CD8-positive, alpha-beta memory T cell (primary cell): ENCODE measurements at places on chromosomes 7 and 10. TPM values are rescaled to one million over a fixed set of nuclear protein-coding genes. Genes with fewer than 3 reads are reported as not detected.

DNA sequence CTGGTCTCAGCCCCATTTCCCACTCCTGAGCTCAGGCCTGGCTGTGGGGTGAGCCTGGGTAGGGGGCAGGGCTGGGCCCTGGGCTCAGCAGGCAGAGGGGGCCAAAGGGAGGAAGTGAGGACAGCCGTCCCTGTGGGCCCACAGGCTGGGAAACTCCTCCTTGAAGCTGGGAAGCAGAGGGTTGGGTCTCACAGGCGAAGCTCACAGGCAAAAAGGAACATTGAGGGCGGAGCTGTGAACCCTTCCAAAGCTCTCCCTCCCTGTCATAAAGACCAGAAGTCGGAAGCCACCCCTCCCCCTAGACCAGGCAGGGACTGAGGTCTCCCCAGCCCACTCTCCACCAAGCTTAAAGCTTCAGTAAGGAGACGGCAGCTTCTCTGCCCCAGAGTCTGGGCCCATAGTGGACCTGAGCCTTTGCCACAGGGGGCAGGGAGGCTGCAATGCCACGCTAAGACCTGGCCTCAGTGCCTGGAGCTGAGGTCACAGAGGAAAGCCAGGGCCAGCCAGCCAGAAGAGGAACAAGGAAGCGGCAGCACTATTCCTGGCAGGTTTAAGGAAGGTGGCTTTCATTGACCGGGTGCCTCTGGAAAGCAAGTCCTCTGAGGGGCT lies 1.0 kb upstream of the KCP start:
- no peak for DNase-seq

DNA sequence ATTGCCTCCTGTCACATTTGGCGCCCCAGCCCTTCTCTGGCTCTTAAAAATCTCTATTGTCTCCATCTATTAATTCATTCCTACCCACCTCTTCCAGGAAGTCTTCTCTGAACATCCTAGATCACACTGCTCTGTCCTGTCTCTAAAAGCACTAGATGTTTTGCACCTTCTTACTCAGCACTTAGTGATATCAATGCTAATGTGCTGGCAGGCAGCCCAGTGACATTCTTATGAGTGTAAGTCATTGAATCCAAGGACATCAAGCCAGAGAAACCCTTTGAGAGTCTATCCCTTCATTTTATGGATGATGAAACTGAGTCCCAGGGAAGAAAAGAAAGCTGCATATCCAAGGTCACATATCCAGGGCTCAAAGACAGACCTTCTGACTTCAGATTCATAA lies 48.3 kb upstream of the PAX2 start:
- DNase-seq: no peak

DNA sequence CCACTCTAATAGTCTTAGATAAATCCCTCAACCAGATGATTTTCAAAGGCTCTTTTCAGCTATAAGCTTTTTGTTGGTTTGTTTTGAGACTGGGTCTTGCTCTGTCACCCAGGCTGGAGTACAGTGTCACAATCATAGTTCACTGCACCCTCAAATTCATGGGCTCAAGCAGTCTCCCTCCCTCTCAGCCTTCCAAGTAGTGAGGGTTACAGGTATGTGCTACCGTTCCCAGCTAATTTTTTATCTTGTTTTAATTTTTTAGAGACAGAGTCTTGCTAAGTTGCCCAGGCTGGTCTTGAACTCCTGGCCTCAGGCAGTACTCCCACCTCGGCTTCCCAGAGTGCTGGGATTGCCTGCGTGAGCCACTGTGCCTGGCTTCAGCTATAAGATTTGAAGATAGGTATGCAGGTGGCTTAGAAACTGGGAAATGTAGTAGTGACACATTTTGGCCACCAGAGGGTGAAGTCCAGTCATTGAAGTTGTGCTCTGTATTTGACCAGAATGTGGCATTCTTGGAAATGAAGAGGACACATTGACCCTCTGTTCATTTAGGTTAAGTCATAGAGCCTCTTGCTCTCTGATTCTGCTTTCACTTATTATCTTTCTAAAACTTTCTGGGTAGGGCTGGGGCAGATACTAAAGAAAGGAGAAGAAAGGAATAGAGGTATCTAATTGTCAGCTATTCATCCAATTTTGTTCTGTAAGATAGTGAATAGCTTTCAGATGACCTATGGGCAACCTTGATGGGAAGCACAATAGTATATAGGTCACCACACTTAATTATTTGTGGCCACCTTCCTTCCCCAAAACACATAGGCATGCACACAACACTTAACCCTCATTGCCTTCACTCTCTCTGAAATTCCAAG lies 36.0 kb downstream of the R3HCC1L start:
- no peak for DNase-seq

GRCh38 chr7:23963461-23964165 lies 253.6 kb downstream of the STK31 start:
- no peak for DNase-seq

DNA sequence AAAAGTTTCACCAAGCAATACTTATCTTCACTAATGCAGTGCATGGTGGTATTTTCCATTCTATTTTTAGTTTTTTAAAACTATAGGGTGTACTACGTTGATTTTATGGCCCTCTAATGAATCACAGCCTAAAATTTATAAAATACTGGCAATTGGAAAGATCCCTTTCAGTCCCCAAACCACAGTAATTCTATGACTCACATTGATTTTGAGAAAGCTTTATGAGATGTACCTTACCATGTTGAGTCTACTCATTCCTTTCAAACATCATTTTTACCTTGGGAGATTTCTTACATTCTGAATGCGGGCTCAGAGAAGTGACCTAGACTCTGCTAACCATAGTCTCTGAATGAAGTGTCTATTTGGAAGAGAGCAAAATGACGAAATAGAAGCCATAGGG lies 141.6 kb downstream of the GPR85 start:
- DNase-seq: no peak

DNA sequence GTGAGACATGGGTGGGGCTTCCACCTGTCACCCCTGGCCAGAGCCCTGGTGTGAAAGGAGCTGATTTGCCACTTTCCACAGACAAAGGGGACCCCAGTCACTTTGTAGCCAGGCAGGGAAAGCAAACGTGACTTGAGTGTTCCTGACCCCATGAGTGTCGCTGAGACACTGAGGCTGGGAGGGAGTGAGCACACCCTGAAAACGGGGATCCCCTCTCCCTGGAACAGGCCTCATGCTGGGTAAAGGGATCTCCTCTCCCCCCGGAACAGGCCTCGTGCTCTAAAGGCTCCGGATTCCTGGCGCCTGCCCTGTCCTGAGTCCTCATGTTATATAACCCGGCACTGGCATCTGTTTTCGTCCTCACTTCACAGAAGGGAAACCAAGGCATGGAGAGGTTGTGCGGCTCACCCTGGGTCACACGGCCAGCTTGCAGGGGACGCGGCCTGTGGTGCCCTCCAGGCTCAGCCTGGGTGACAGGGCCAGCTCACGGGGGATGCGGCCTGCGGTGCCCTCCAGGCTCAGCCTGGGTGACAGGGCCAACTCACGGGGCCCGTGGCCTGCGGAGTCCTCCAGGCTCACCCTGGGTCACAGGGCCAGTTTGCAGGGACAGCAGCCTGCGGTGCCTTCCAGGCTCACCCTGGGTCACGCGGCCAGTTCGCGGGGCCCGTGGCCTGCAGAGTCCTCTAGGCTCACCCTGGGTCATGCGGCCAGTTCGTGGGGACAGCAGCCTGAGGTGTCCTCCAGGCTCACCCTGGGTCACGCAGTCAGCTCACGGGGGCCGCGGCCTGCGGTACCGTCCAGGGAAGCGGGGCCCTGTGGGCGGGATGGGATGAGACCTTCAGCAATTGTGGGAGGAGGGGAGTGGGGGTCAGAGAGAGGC lies 104.7 kb downstream of the PDGFA start:
- peak; percentile 42 for DNase-seq

DNA sequence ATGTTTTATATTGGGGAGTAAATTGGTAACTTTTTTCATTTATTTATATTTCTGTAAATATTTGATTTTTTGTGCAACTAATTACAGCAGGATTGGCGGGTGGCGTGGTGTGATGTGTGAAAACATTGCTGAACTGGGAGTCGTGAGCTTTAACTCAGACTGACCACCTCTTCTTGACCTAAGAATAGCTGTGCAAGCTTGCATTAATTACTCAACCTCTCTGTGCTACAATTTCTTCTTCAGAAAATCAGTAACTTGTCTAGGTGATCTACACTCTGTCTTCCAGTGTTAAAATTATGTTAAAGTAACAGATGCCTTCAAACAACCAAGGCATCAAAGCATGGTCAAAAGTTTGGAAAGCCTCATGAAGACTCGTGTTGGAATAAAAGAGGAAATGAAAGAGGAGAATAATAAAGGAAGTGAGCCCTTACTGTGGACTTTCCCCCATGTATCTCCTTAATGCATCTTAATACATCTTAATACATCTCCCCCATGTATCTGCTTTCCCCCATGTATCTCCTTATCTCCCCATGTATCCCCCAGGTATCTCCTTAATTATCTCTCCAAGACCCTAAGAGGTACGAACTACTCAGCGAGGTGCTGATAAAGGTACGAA lies 71.2 kb downstream of the SVIL start:
- no peak for DNase-seq

DNA sequence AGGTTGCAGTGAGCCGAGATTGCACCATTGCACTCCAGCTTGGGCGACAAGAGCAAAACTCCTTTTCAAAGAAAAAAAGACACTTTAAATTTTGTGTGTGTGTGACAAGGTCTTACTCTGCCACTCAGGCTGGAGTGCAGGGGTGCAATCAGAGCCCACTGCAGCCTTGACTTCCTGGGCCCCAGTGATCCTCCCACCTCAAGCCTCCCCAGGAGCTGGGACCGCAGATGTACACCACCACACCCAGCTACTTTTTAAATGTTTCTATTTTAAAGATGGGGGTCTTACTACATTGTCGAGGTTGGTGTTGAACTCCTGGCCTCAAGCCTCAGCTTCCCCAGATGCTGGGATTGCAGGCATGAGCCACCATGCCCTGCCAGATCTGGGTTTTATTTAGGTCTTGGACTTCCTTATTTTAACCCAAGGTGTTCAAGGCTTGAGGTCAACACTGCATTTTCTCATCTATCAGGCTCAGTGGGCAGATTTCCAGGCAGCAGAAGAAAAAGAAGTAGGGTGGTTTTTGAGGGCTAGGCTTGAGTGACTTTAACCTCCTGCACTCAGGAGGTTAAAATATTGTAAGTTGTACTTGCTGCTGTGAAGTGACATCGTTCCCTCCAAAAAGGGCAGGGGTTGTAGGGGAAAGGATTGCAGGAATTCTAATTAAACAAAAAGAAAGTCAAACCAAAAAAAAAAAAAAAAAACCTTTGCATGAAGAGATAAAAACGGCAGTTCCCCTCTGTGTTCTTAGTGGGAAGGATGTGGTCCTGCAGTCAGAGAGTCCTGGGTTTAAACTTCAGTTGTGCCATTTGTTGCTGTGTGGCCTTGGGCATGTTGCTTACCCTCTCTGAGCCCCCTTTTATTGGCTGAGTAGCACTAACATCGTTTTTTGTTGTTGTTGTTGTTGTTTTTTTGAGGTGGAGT lies 71.5 kb downstream of the CARD11 start:
- no peak for DNase-seq

GRCh38 chr7:112116894-112117293 lies 89.3 kb downstream of the DOCK4 start:
- DNase-seq: no peak

DNA sequence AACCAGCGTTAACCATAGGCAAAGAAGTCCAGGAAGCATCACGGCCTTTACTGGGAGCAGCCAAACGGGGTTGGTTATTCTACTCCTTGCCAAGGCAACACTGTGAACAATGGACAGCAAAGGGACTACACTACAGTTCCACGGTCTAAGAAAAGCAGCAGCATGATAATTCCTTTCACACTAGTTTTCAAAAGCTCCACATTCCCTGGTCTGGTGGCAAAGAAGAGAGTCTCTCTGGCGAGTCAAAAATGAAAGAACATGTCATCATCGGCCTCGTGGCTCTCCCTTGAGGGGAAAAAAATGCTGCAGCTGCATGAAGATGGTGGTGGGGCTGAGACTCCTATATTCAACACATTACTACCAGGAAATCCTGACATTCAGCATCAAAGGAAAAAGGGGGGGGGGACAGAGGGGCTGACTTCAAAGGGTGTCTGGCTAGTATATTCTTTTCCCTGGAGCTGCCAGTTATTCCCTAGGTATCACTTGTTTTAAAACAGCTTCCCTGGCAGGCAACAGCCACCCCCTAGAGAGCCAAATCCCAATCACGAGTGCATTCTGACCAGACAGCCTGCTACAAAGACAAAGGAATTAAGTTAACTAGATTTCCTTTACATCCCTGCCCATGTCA lies 49.1 kb downstream of the SLC37A3 start:
- DNase-seq: no peak

- no peak for DNase-seq
Observed at GRCh38 chr7:80107278-80107677, 27.4 kb upstream of the GNAI1 start.

DNA sequence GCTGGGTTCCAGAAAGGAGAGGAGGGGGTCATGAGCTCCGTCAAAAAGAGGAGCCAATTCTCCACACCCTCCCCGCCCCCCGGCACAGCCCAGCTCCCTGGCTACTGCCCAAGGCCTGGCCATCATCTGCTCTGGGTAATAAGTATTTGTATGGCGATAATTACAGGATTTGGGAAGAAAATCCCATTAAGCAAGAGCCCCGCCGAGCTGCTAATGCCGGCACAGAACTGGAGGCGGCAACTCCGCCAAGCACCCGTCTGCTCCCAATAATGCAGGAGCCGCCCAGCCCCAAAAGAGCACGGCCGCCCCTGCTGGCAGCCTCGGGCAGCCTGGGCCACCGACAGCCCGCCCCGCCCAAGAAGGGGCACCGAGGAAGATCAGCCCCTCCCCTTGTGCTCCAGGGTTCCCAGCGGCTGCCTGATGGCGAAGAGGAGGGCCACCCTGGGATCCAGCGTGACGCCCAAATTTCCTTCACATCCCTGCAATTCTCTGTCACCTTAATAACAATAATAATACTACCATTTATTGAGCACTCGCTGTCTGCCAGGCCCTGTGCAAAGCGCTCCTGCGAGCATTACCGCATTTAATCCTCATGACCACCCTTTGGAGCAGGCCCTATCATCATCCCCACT lies 5.9 kb downstream of the SLIT1 start:
- DNase-seq: no peak

- no peak for DNase-seq
Observed at GRCh38 chr10:94213001-94213530, 149.7 kb downstream of the NOC3L start.

GRCh38 chr10:112535531-112535951 lies 88.5 kb downstream of the VTI1A start:
- no peak for DNase-seq

TSPAN15 gene
- total RNA-seq: 2.4 TPM

VIPR2 gene
- total RNA-seq: 0.15 TPM

OPN1SW gene
- not detected for total RNA-seq

NAT16 gene
- total RNA-seq: not detected

TFPI2 gene
- not detected for total RNA-seq

PTF1A gene
- total RNA-seq: not detected

POM121L12 gene
- not detected for total RNA-seq
